ENCODE measurements at places on chromosomes 3 and 15. TPM values are rescaled to one million over a fixed set of nuclear protein-coding genes. Genes with fewer than 3 reads are reported as not detected.

Gene IL17RB
- total RNA-seq = not detected

Gene LOXL1
- 53.4 TPM for total RNA-seq

Gene A4GNT
- total RNA-seq = not detected

Gene ATP13A5
- total RNA-seq = not detected

Gene AGBL1
- total RNA-seq = not detected

Gene GP5
- 0.49 TPM for total RNA-seq

Gene GOLGA8Q
- 1.1 TPM for total RNA-seq

Gene BCL6
- 90.1 TPM for total RNA-seq

Gene FBXO40
- total RNA-seq = not detected

Gene SPATA12
- total RNA-seq = not detected

Gene ALPK3
- 0.18 TPM for total RNA-seq

Gene APH1B
- total RNA-seq = 22.3 TPM

Gene LMAN1L
- total RNA-seq = not detected

Gene LRRC28
- 10.4 TPM for total RNA-seq

Gene UPK1B
- not detected for total RNA-seq

Gene UACA
- total RNA-seq = 149 TPM

Gene OR4F15
- total RNA-seq = not detected

Gene AP2M1
- 364 TPM for total RNA-seq

Gene FILIP1L
- total RNA-seq = 34.3 TPM

Gene SLC28A1
- total RNA-seq = not detected

Gene DUOXA2
- not detected for total RNA-seq

Gene PLD1
- 23.1 TPM for total RNA-seq

Gene DNAJC13
- 157 TPM for total RNA-seq

Gene KBTBD12
- under 0.01 TPM for total RNA-seq

Gene CYP1A1
- not detected for total RNA-seq

Gene ADAMTS17
- not detected for total RNA-seq

Gene UCN2
- total RNA-seq = 0.54 TPM

Gene SPPL2A
- total RNA-seq = 128 TPM

Gene SH2D7
- total RNA-seq = not detected

Gene MOBP
- total RNA-seq = not detected

Gene SLC12A1
- under 0.01 TPM for total RNA-seq

Gene CCR8
- total RNA-seq = not detected

Gene GHSR
- total RNA-seq = not detected

Gene TRIM71
- not detected for total RNA-seq

Gene SNURF
- total RNA-seq = 8.7 TPM

Gene KBTBD8
- total RNA-seq = 1.1 TPM

Gene RAB8B
- 25.3 TPM for total RNA-seq

Gene STARD9
- total RNA-seq = 8.0 TPM

Gene GALNT15
- 10.9 TPM for total RNA-seq

Gene ZNF860
- 1.2 TPM for total RNA-seq

Gene SCN11A
- total RNA-seq = 0.25 TPM

Gene TF
- total RNA-seq = 4.0 TPM

Gene C2CD4B
- not detected for total RNA-seq

Gene PLSCR2
- total RNA-seq = not detected

Gene TUSC7
- not detected for total RNA-seq

Gene CHL1
- 0.63 TPM for total RNA-seq

Gene AHSG
- not detected for total RNA-seq

Gene PSTPIP1
- total RNA-seq = not detected

Gene TRIM42
- total RNA-seq = not detected

Gene FHIT
- total RNA-seq = 1.5 TPM

Gene DHFR2
- 6.9 TPM for total RNA-seq

Gene MYO5A
- 18.9 TPM for total RNA-seq

Gene ACKR2
- 0.41 TPM for total RNA-seq

Gene TGM4
- not detected for total RNA-seq

Gene GNAT1
- total RNA-seq = not detected
